Activated T-helper 1 cell treated with anti-CD3 and anti-CD28 coated beads, Interleukin-12 subunit alpha, Interleukin-12 subunit beta, Interleukin-2, Interleukin-4 antibody, amounts not matched to agents 30 ng/mL and 10 ng/mL and 1 ng/mL, durations not matched to agents 14 hours and 24 hours and 36 hours (primary cell): ENCODE measurements at places on chromosomes 16 and 17. TPM values are rescaled to one million over a fixed set of nuclear protein-coding genes. Genes with fewer than 3 reads are reported as not detected.
A peak's percentile ranks its signal among the peaks of the same experiment; 100 is the strongest.

The PMP22 gene
- total RNA-seq = 0.54 and 1.6 TPM in 2 replicates

The TEKT3 gene
- not detected in 2 replicates for total RNA-seq

The NLRC5 gene
- 164 and 175 TPM in 2 replicates for total RNA-seq

The PRPSAP2 gene
- 74.3 and 78.2 TPM in 2 replicates for total RNA-seq

The TAC4 gene
- not detected in 2 replicates for total RNA-seq

DNA sequence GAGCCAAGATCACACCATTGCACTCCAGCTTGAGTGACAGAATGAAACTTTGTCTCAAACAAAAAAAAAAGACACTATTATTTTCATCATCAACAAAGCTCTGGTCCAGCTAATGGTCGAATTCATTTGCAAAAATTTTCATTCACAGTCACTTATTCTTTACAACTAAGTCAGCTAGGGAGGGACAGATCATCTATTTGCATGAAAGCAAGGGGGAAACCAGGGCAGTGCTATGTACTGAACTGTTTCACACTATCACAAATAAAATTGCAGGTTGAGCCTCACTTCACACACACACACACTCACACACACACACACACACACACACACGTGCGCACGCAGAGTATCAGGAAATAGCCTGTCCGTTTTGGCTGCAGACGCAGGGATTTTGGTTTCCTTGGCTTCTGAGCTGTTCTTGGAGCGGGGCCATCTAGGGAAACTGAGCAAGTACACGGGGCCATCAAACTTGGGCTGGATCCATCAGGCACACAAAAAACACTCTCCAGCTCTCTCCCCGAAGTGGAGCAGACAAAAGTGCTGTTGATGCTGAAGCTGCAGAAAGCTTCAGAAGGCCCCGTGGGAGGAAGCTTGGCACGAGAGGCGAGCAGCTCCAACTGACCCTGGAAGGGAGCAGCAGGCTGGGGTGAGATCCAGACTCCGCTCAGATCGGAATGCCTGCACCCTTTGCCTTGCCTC lies 44.3 kb upstream of the HELZ start:
- no peak for DNase-seq

- no peak for DNase-seq
Observed at GRCh38 chr17:5135726-5136579, 20.1 kb downstream of the USP6 start.

GRCh38 chr17:16872351-16873173 lies 99.4 kb downstream of the TNFRSF13B start:
- no peak for DNase-seq

- no peak for DNase-seq
Observed at GRCh38 chr17:57694051-57694450, 51.0 kb downstream of the CCDC182 start.

- no peak for DNase-seq
Observed at GRCh38 chr17:44323359-44324091, 1.1 kb downstream of the SLC25A39 start.

DNA sequence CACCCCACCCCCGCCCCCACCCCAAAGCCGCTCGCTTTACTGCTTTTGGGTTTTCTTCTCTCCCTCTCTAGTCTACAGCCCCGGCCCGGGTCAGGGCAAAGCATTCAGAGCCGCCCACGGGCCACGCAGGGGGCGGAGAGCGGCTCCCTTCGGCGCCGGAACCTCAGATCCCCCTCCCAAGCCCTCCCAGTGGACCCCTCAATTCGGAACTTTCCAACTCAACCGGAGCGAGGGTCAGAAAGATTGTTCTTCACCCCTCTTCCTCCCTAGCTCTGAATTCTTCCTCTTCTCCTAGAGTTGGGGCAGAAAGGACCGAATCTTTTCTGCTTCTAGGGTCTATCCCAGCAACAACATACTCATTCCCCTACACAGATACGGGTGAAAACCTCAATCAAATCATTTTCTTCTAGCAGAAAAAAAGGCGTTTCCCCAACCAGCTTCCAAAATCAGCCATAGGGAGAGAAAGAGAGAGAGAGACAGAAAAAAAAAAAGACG lies 1.0 kb downstream of the HOXB2 start:
- DNase-seq = peak; percentile 40

- no peak for DNase-seq
Observed at GRCh38 chr17:74271281-74271680, 2.8 kb upstream of the DNAI2 start.

DNA sequence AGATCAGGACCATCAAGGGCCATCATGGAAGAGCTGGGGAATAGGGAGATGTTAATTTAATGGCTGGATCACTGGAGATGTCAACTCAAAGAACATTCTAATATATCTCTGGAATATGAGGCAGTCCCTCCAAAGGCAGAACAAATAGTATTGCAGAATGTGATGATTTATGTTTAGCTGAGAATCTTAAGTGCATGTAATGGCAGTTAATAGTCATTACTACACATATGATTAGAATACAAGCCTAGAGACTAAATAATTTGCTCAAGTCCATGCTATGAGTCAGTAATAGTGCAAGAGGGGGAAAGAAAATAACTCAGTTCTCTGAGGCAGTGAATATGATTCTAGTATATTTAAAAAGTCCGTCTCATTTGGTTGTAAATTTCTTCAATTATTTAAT lies 32.3 kb downstream of the SNTB2 start:
- DNase-seq = no peak

DNA sequence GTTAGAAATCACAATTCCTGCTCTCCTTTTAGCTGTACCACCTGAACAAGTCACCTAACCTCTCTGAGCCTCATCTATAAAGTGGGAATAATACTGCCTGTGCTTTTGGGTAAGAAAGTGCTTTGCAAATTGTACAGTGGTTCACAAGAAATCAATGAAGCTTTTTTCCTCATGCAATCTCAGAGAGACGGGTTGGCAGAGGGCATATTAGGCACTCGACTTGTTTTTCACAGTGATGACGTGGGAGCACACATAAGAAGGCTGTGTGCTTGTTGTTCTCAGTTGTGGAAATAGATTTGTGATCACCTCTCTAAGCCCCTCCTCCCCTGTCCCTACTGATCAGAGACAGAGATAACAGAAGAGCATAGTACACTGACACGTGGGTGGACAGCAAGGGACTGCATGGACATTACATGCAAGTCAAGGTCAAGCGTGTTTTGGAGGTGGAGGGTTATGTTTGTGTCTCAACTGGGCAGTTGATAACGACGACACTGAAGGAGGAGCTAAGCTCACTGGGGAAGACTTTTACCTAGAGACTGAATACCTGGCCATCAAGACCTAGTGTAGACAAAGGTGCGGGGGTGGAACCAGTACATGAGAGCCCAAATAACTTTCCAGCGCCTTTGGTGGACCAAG lies 1.7 kb upstream of the GPT2 start:
- DNase-seq = no peak

GRCh38 chr17:59439262-59439661 lies 107.8 kb downstream of the YPEL2 start:
- no peak for DNase-seq

DNA sequence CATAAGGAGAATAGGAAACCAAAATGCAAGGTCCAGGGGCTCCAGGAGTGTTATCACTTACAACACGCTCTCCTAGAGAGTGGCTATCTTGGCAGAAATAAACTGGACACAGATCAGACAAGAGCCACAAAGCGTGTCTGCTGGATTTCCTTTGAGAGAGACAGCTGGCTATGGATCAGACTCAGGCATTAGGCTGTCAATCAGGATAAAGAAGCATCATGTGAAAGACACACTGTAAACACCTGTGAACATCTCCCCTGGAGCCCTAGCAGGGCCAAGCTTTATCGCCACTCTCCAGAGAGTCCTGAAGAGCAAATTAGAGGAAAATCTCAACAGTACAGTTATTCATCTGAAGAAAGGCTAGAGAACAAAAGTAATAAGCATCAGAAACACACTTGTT lies 26.0 kb downstream of the SYCE1L start:
- DNase-seq = no peak

- DNase-seq = no peak
Observed at GRCh38 chr16:1997494-1998359, 8.0 kb downstream of the SYNGR3 start.
